AG09319 (cell line): ENCODE measurements at places on chromosomes 7 and 10.

DNA sequence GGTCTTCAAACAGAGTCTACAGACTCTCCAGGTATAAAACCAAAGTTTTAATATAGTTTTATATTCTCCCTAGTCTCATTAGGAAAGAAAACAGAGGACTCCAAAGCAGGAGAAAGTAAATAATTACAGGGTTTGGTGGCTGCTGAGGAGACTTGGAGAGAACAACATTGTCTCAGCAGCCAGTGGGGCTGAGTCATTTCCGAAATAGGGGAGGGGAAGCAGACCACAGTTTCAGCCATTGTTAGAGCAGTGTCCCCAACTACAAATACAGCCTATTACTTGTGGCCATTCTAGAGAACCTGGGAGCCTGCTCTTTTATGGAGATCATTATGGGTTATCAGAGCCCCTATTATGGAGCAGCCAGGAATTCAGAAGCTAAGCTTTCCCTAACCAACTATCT, 44.2 kb upstream of the A1CF start:
- no peak for DNase-seq

DNA sequence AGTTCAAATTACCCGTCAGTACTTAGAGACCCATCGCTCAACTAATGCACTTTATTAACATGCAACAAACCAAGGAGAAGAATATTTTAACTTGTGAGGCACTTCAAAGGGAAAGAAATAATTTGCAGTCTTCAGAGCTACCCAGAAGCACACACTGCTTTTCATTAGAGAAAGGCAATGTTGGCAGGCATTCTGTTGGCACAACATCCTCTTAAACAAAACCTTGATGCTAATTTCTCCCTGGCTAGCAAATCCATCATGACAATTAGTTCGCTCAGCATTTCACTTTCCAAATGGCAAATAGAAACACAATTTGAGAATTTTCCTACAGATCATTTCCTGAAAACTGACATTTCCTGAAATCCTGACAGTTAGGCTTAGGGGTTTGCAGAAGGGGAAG, 155.6 kb upstream of the FAM13C start:
- DNase-seq, result no peak

- no peak for DNase-seq
These were observed at the start of gene TMEM26 for GRCh38 chr10:61452655-61453641. Gene TMEM26, minus strand, starts transcription at chr10:61453381. Its CDS starts 300 bp downstream, at chr10:61453081.

DNA sequence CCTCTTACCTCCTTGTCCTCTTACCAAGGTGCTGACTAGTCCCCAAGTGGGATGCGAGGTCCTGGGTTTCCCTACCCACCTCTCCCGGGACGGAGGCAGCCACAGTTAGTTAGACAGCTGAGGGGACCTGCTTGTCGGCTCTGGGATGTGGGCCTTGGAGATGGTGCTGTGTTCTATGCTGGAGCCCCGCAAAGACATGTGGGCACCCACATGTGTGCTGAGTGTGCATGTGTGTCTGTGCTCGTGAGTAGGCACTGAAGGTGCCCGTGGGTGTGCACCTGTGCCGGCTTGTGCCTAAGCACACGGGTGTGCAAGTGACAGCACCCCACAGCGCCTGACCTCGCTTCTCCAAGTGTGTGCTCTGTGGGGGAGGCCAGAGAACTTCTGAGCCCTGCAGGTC, 62.2 kb downstream of the NEURL1 start:
- DNase-seq, result no peak
